ENCODE measurements at places on chromosomes 12 and 14. TPM values are rescaled to one million over a fixed set of nuclear protein-coding genes. Genes with fewer than 3 reads are reported as not detected.

KRT75 gene
- not detected for total RNA-seq

LIN7A gene
- total RNA-seq = 0.25 TPM

P2RX2 gene
- not detected for total RNA-seq

GRCh38 chr12:57844709-57845477, 1.6 kb downstream of the CTDSP2 start:
- no peak for DNase-seq

- DNase-seq = no peak
These were observed 71.6 kb downstream of the ERGIC2 start for GRCh38 chr12:29309320-29309902.

DNA sequence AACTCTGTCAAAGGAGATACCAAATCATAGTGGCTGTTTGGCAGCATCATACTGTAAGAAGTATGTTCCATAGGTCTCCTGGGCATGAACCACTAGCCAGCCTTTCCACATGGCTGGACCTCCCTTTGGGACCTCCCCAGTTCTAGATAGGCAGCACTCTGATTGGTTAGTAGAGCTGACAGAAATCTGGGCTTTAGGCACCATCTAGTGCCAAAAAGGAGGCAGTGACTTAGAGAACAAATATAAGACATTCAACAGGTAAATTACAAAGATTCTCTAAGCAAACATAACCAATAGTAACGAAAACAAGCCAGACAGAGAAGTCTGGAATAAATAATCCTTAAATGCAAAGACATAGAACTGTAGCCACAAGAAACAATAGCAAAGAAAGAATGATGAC, 148.0 kb upstream of the PDE3A start:
- no peak for DNase-seq

- DNase-seq = no peak
These were observed 869 bp upstream of the NOVA1 start for GRCh38 chr14:26598672-26599131.
